ENCODE measurements at places on chromosomes 11 and 22.

DNA sequence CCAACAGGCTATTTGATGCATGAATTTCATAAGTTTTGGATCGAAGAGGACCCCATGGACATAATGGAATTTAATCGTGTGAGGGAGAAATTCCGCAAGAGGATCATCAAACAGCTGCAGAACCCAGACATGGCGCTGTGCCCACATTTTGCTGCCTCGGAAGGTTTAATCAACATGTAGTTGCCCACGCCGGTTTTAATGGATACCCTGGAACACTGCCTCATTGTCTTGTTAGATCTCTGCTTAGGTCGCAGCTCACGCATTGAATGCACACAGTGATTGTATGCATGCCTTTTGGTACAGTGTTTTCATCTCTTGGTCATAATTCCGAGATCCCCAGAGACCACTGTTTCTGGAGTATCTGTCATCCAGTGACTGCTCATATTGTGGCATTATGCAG lies 46.8 kb downstream of the SLN start:
- DNase-seq, result no peak

- no peak for DNase-seq
These were observed 161.6 kb upstream of the SYN3 start for GRCh38 chr22:33219648-33220384.

- DNase-seq, result no peak
These were observed 16.1 kb upstream of the RELT start for GRCh38 chr11:73359930-73360742.

DNA sequence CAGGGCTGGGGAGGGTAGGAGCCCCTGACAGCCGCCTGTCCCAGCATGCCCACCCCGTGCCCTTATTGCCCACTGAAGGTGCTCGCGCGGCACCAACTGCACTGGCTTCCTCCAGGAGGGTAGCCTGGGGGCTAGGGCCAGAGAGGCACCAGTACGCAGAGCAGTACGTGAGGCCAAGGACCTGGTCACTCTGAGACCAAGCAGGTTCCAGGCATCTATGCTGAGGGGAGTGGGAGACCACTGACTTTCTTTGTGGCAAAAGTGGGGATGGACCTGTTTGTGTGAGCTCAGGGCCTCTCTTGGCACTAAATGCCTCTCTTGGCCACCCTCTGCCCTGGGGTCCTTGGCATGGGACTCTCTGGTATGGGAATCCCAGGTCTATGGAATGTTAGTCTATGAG lies 10.8 kb downstream of the GP1BB start:
- no peak for DNase-seq

DNA sequence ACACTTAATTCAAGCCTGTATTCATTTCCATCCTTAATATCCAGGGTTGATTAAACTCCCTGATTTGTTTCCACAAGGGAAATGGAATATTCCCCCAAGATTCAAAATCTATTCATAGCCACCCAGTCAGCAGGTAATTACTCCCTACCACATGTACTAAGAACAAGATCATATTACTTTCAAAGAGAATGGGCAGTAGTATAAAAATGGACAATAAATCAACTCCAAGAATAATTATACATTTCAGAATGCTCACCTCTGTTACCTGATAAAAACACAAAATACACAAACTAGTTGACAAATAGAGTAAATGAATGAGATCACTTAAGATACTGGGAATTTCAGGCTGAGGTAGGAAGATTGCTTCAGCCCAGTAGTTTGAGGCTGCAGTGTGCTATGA lies 8.5 kb upstream of the FEZ1 start:
- DNase-seq, result no peak

DNA sequence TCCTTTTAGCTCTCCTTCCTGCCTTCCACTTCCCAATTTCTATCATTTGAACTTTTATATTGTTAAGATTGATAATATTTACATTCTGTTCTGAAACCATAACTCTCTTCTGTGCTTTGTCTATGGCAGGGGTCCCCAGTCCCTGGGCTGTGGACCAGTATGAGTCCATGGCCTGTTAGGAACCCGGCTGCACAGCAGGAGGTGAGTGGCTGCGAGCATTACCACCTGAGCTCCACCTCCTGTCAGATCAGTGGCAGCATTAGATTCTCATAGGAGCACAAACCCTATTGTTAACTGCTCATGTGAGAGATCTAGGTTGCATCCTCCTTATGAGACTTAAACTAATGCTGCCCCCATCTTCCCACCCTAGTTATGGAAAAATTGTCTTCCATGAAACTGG lies 48.4 kb upstream of the HEPHL1 start:
- DNase-seq, result no peak

- DNase-seq, result no peak
These were observed 91.5 kb downstream of the GGTLC2 start for GRCh38 chr22:22735695-22736611.

- DNase-seq, result no peak
These were observed 77.3 kb upstream of the ANO5 start for GRCh38 chr11:22115470-22116029.

- DNase-seq, result no peak
These were observed 10.5 kb downstream of the TXN2 start for GRCh38 chr22:36470994-36471331.

DNA sequence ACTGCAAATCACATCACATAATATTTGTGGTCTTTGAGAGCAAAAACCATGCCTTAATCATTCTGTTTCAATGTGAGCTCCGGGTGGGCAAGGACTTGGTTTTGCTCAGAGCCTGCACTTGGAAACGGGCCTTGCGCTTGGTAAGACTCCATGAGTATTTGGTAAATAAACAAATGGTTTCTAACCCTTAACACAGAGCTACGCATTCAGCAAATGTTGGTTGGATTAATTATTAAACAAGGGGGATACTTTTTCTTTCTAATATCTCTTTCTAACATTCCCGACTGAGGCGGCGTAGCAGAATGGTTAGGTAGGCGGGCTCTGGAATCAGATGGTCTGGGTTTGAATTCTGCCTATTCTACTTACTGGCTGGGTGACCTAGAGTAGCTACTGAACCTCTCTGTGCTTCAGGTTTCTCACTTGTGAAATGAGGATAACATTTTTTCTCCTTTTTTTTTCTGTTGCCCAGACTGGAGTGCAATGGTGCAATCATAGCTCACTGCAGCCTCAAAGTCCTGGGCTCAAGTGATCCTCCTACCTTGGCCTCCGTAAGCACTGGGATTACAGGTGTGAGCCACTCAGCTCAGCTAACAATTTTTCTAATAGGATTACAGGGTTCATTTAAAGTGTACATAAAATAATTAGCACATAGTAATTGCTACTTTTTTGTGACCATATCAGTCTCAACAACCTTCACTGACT lies 3.4 kb upstream of the FAM83F start:
- no peak for DNase-seq

- no peak for DNase-seq
These were observed 21.8 kb upstream of the EIF3M start for GRCh38 chr11:32561835-32562234.

GRCh38 chr11:3104961-3105790 lies 48.0 kb upstream of the CARS1 start:
- no peak for DNase-seq

DNA sequence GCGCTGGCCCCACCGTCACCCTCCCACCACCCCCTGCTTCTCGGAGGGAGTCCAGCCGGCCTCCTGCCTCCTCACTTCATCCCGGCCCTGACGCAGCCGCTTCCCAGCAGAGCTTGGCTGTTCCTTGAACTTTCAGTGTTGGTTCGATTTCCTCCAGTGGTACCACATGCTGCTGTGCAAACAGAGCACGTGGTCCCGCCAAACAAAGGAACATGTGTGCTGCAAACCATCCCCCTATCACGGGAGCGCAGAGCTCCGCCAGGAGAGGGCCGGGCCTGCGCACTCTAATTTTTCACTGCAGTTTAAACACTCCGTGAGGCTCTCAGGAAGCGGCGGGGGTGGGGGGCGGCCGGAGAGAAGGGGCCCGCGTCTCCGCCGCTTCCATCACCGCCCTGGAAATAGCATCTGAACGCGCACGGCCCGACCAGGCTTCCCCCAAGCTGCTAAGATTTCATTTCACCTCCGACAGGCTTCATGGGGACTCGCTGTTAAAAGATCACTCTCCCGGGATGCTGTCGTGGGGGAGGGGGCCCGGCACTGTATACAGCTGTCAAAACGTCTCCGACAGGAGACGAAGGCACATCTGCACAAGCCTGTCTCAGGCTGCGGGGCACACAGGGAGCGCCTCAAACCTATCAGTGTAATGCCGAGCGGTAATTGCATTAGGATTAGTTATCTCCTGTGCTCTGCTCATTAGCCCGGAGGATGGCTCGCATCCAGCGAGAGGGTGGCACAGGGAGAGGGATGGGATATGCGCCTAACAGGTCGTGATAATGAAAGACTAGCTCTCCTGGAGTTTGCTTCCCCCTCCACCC lies 269.9 kb upstream of the SORL1-AS1 start:
- DNase-seq, result no peak

- no peak for DNase-seq
These were observed 716 bp upstream of the TYMP start for GRCh38 chr22:50530580-50530876.

DNA sequence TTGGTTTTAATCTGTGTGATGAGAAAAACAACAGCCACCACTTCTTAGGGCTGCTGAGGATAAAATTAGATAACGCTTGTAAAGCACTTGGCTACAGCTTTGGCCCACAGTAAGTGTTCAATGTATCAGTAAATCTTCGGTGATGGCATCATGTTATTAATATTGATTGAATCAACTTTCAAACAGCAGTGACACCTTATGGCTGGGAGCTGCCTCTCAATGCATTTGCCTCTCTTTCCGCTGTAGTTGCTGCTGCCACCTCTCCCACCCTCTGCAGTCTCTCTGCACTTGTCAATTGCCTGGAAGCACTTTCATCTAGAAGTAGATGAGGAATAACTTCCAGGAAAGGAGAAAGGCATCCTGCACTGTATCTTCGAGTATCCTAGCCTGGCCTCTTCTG lies 491.1 kb downstream of the OPCML start:
- DNase-seq, result no peak

DNA sequence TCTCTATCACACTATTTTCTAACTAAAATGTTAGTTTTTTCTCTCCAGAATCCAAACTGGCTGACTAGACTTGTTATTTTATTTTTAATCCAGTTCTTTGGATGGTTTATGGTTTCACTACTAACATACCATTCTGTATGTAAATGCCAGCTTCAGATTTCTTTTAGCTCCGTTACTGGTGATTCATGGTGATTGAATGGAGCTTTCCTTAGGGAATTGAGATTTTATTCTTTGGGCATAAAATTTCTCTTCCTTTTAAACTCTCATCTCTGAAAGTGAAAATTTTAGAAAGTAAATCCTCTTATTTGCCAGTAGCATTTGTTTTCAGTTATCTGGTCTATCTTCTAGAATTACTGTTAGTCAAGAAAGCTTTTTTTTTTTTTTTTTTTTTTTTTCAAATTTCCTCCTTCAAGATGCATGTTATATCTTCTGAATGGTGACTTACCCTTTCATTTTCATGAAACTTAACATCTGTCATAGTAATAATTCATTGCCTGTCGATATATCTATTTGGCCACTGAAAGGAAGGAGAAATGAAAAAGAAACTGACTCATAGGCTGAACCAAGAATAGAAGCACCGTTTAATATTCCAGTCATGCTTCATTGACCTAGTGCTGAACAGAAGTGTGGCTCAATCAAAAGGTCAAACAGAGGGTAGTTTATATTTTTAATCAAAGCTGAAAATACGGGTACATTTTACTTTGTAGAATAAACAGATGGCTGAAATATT lies 6.4 kb downstream of the ENDOD1 start:
- no peak for DNase-seq

GRCh38 chr11:126167488-126167887 lies 44.0 kb downstream of the RPUSD4 start:
- DNase-seq, result no peak

DNA sequence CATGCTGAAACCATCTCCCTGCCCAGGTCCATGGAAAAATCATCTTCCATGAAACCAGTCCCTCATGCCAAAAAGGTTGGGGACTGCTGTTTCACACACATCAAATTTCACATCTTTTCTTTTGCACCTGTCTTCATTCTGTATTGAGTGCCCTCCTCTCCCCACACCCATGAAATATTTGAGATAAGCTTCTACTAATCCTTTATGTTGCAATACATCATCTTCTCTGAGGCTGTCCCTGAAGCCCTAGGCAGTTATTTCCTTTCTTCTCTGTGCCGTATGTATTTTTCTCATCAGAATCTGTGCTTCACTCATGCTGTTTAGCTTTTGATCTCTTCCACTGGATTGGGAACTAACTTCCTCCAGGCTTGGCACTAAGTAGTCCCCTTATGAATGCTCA lies 40.0 kb upstream of the RRM1 start:
- no peak for DNase-seq

- no peak for DNase-seq
These were observed 114.9 kb downstream of the ARHGAP32 start for GRCh38 chr11:129077191-129077590.

DNA sequence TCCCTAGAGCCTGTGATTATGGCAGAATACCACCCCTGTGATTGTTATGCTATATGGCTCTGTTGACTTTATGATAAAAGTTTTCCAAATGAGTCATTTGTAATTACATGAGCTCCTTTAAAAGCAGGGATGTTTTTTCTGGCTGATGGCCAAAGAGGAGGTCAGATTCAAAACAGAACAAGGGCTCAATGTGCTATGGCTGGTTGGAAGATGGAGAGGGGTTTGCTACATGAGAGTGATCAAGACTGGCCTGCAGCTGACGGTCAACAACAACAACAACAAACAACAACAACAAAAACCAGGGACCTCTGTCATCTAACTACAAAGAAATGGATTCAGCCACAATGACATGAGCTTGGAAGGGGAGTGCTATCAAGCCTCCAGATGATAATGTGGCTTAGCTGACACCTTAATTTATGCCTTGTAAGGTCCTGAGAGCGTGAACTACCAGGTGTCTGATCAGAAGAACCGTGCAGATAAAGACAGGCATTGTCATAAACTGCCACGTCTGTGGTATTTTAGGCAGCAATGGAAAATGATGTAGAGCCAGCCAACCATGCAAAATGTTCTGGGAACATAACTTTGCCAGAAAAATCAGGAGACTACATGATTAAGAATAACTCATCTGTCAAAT lies 47.2 kb downstream of the PIWIL3 start:
- no peak for DNase-seq

GRCh38 chr11:113664981-113665710 lies 41.0 kb downstream of the TMPRSS5 start:
- no peak for DNase-seq

DNA sequence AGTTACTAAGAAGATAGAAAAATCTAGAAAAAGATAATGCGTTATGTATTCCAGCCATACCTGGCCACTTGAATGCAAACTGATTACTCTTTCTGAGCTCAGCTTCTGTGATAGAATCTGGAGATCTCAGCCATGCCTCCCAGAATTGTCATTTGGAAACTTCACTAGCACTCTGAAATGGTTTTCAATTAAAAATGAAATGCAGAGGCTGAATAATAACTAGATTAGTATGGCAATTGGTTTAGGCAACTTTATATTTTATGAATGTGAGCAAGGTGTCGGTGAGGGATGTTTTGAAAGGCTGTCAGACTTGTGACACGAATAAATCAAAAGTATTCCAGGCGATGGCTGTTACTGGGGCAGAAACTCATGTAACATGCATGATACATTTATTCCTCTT lies 128.8 kb upstream of the SORL1-AS1 start:
- no peak for DNase-seq

Measured in stimulated activated CD4-positive, alpha-beta T cell treated with anti-CD3 and anti-CD28 coated beads, TNF-alpha, amount 100 ng/mL, for 1 hour (primary cell).